Lung (tissue), 17 donors: ENCODE measurements at places on chromosomes 7 and 10. TPM values are rescaled to one million over a fixed set of nuclear protein-coding genes. Genes with fewer than 3 reads are reported as not detected.

DNA sequence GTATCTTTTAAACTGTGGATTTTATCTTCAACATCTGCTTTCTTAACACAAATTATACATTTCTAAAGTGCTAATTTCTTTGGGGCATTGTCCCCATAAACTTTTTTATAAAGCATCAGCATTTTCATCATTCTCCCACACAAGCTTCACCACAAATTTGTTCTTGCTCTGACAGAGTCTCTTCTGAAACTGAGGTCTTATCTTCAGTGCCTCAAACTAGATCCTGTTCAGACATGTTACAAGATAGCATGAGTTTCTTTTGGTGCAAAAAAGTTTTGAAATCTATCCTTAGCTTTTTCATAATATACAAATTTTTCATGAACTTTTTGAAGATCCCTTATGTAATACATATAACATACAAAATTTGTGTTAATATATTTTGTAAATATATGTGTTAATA lies 346.6 kb downstream of the IPMK start:
- no peak for DNase-seq

GRCh38 chr7:17939606-17940301 lies 540 bp downstream of the SNX13 start:
- peak; percentile 62 for DNase-seq

- DNase-seq = no peak
Measured at GRCh38 chr10:11297136-11297535, 279.5 kb downstream of the CELF2 start.

GRCh38 chr10:131706952-131707351 lies 193.9 kb upstream of the PPP2R2D start:
- no peak for DNase-seq

DNA sequence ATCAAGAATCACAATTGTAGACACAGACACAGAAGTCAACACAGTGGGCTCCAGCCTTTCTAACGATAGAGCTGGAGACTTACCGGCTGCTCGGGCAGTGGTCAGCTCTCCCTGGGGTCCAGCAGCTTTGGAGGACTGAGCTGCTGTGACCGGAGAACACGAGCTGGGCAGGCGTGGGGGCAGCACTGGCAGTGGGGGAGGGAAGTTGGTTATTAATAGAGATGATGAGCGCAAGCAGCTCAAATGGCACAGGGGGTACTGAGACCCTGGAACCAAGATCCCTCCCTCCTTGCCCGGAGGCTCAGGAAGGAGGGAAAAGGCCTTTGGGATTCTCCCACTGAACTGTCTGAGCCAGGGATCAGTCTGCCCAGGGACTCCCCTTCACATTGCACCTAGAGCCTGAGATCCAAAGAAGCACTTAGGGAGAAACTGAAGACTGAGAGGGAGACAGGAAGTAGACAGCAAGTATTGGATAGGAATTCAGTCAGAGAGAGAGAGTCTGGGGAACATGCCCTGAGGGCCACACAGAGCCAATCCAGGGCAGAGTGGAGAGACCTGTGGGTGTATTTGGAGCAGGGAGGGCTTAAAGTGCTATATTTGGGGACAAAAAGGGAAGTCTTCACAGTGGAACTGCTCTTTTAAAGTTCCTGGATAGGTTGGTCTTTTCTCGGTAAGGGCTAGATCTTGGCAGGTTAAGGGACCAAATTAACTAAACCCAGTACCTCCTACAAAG lies at the start of gene MYOZ1:
Gene MYOZ1 (minus strand): TSS at position 147 of the 733 bp plus-strand sequence. CDS start 1,457 bp downstream, outside the sequence.
- no peak for DNase-seq

Gene OPN4
- 0.12 TPM for total RNA-seq

Gene HOXA10
- total RNA-seq = 0.21 TPM

GRCh38 chr7:151271699-151272355 lies 23.3 kb upstream of the SMARCD3 start:
- peak; percentile 90 for DNase-seq

Gene ITGA8
- total RNA-seq = 22.5 TPM

Gene RELN
- total RNA-seq = 7.7 TPM

- no peak for DNase-seq
Measured at GRCh38 chr7:93830141-93830925, 60.2 kb downstream of the TFPI2 start.

Gene LRRN3
- total RNA-seq = 13.7 TPM

DNA sequence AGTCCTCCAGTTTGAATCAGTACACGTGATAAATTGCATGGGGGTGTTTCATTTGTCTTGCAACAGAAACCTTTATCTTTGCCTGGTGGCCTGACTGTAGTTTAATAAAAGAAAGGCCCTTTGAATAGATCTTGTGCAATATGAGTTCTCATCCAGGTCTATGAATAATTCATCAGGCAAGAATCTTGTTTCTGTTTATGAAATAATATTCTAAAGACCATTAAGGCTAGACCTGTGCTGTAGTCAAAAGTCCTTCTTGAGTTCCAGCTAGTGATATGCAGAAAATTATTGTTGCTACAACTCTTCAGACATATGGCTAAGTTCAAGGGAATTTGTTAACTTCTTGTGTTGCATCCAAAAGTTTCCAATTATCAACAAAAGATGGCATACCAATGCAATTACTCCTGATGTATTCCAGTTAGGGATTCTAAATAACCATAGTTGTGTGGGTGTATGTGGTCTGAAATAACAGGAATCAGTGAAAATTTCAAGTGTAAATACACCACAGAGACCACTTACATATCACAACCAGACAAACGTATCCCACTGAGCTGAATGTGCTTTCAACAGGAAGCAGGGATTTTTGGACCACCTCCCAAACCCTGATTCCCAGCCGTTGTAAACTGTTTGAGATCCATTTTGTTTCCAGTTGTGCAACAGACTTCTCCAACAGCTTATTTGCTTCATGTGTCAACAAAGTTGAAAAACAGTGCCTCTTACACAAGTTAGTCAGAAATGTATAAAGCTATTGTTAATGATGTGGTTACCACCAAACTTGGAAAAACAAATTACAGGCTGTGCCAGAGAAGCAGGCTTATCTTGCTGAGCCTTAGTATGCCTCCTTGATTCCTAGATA lies 54.7 kb upstream of the BICC1 start:
- peak; percentile 97 for DNase-seq

Gene VIPR2
- 0.88 TPM for total RNA-seq

Gene TSPAN13
- total RNA-seq = 125 TPM

- no peak for DNase-seq
Measured at GRCh38 chr7:18481776-18482175, 13.8 kb upstream of the HDAC9 start.

Gene CHN2
- total RNA-seq = 11.0 TPM

DNA sequence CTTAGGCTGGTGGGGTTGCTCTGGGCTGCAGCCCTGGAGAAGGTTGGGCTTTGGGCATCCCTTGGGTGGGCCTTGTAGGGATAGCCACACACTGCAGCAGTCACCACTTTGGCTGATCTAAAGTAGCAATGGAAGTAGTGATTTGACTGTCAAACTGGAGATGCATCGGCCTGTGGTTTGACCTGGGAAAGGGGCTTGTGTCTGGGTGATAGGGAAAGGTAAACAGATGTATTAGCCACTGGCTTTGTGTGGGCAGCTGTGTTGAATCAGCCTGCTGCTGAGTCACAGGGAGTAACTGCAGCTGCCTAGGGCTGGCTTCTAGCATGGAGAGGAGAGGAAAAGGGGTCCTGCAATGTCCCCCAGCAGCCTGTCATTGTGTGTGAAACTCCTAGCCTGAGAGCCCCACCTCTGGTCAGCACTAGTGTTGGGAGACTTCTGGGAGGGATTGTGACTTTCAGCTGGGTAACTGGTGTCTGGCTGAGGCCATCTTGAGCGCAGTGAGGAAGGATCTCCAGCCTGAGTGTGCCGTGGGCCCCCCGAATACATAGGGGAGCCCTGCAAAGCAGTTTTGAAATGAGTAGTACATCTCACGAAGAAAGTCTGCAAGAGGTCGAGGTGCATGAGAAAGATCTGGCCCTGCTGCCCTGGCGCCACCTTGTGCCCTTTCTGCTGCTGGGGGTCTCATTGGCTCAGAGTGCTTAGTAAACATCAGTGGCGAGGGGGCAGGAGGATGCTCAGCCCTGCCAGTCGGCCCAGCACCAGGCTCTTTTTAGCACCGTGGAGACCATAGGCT lies 117.3 kb downstream of the FANK1 start:
- DNase-seq = no peak

DNA sequence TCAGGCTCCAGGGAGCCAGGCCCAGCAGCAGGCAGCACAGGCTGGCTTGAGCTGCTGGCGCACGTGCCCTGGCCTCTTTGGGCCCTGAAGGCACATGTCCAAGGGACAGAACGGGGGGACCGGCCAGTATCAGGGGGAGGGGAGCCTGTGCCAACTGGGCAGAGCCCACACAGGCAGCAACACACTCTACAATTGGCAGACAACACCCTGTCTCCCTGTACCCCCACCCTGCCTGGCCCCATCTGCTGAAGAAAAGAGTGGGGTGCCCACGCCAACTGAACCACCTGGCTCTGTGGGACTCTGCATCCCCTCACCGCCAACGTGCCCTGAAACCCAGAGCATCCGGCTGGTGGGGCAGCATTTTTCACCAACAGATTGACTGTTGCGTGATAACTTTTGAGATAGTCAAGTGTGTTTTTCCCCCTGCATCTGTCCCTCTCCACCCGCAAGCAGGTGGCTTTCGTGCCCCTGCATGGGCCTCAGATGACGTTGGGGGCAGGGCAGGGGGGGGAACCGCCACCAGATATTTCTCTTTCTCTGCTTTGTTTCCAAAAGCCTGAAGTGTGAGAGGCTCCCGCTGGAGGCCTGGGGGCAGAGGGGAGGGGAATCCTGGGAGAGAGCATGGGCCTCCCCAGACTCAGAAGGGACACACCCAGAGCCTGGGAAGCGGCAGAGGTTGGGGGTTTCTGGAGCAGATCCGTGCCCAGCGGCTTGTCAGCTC lies 21.8 kb downstream of the SLIT1 start:
- peak; percentile 27 for DNase-seq

GRCh38 chr7:130994378-130995115 lies 260.5 kb upstream of the KLF14 start:
- DNase-seq = no peak

Gene TDRD1
- 0.37 TPM for total RNA-seq

Gene FAM25G
- total RNA-seq = not detected

GRCh38 chr10:128048819-128049210 lies 77.4 kb downstream of the MKI67 start:
- no peak for DNase-seq

- no peak for DNase-seq
Measured at GRCh38 chr7:79332091-79332490, 121.4 kb downstream of the MAGI2 start.

Gene EPO
- not detected for total RNA-seq

Gene UTF1
- 0.52 TPM for total RNA-seq

Gene NHLRC2
- 49.0 TPM for total RNA-seq

- no peak for DNase-seq
Measured at GRCh38 chr7:133290041-133290440, 37.2 kb downstream of the EXOC4 start.
